Suprapubic skin (tissue), 4 donors: ENCODE measurements at places on chromosomes 12 and 14.
A peak's percentile ranks its signal among the peaks of the same experiment; 100 is the strongest.

GRCh38 chr12:121803861-121804416 is at the start of gene SETD1B:
Gene SETD1B (plus strand): TSS chr12:121804009. CDS start chr12:121804738, 729 bp downstream.
- no peaks in the 10 kb centered on the region for H3K27me3 ChIP-seq
- peaks cover 15% of the 10 kb centered on the region for H3K36me3 ChIP-seq
- H3K27ac ChIP-seq: peak within 1 kb of the TSS; percentile 100
- peaks cover 34% of the 10 kb centered on the region for H3K4me1 ChIP-seq

- H3K27ac ChIP-seq: no peak overlapping the region
- H3K36me3 ChIP-seq: no peaks in the 10 kb centered on the region
- no peak overlapping the region for H3K4me3 ChIP-seq
- H3K4me1 ChIP-seq: no peaks in the 10 kb centered on the region
- H3K27me3 ChIP-seq: no peaks in the 10 kb centered on the region
- DNase-seq: no peak
Observed at GRCh38 chr12:126998747-126999285, 1268.2 kb upstream of the TMEM132C start.

DNA sequence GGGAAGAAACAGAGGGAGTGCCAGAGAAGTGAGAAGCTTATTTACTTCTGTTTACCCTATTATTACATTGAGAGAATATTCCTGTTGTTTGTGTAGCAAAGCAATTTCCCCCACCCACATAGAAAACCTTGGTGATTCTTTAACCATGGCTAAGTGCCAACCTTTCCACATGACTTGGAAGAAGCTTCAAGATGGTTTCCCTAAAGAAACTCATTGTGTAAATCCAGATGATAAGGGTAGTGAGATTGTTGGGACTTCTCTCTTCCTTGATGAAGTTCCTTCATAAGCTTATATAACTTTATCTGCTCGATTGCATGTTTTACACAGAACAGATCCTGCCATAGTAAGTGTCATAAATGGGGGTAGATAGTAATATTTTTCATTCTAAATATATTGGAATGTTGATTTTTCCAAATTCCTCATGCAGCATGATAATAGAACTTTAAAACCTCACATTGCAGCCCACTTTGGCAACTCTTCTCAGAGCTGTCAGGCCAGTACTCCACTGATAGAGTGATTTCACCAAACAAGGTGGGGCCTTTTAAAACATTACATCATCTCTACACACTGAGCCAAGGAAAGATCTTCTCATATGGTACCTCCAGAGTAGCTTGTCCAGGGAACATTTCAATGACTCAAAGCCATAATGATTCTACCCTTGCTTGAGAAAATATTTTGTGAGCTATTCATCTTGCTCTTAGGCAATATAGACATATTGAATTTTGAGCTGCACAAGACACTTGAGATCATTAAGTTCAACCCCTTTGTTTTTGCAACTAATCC is 47.8 kb upstream of the KIF21A start:
- no peaks in the 10 kb centered on the region for H3K4me1 ChIP-seq
- no peak for DNase-seq
- no peak overlapping the region for H3K4me3 ChIP-seq
- H3K36me3 ChIP-seq: no peaks in the 10 kb centered on the region
- H3K27ac ChIP-seq: no peak overlapping the region

- H3K27me3 ChIP-seq: peaks cover 1% of the 10 kb centered on the region
- no peaks in the 10 kb centered on the region for H3K4me1 ChIP-seq
- H3K36me3 ChIP-seq: no peaks in the 10 kb centered on the region
- no peak overlapping the region for H3K4me3 ChIP-seq
Observed at GRCh38 chr12:127272864-127273263, 994.1 kb upstream of the TMEM132C start.

DNA sequence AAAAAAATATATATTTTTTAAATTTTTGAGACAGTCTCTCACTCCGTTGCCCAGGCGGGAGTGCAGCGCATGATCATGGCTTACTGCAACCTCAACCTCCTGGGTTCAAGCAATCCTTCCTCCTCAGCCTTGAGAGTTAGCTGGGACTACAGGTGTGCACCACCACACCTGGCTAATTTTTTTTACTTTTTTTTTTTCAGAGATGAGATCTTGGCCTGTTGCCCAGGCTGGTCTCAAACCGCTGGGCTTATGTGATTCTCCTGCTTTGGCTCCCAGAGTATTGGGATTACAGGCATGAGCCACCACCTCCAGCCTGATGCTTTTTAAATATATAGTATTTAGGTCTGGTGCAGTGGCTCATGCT is 24.5 kb downstream of the MDM2 start:
- no peak overlapping the region for H3K27ac ChIP-seq
- no peak for DNase-seq
- H3K27me3 ChIP-seq: no peaks in the 10 kb centered on the region
- no peak overlapping the region for H3K4me3 ChIP-seq
- no peaks in the 10 kb centered on the region for H3K4me1 ChIP-seq

DNA sequence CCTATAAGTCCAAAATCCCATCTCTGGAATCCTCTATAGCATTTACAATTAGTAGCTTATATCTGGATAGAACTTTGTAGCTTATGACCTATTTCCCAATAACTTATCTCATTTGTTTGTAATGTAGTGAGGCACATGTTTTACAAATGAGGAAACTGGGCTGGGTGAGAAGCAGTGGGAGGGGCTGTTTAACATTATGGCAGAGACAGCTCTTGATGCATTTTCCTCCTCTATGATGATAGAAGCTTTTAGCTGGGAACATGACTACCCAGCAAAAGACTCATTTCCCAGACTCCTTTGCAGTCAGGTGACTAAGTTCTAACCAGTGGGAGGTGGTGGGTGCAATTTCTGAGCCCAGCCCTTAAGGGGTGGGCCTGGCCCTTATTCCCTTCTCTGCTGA is 179.7 kb downstream of the TTC8 start:
- H3K27me3 ChIP-seq: no peaks in the 10 kb centered on the region
- H3K36me3 ChIP-seq: no peaks in the 10 kb centered on the region
- H3K4me1 ChIP-seq: peaks cover 4% of the 10 kb centered on the region
- no peak for DNase-seq
- no peak overlapping the region for H3K27ac ChIP-seq
- no peak overlapping the region for H3K4me3 ChIP-seq

- DNase-seq: no peak
- no peak overlapping the region for H3K4me3 ChIP-seq
- H3K27ac ChIP-seq: no peak overlapping the region
- H3K36me3 ChIP-seq: no peaks in the 10 kb centered on the region
- peaks cover 14% of the 10 kb centered on the region for H3K4me1 ChIP-seq
Observed at GRCh38 chr14:89265234-89265633, 151.8 kb downstream of the FOXN3 start.

DNA sequence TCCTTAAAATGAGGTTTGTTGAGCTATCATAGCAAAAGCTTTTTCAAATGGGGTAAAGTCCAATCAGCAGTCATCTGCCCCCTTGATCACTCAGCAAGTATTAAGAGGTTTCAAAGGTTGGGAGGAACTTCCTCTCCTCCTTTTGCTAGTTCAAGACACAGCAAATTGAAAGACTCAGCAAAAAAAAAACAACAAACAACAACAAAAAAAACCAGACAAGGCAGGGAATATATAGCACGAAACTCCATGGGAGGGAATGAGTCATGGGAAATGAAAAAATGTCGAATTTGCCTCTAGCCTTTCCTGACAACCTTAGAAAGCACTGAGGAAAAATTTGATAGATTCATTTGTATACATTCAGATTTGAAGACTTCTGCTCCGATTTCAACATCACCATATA is 1.6 kb upstream of the SLC7A8 start:
- H3K27me3 ChIP-seq: peaks cover 4% of the 10 kb centered on the region
- peaks cover 28% of the 10 kb centered on the region for H3K4me1 ChIP-seq
- H3K27ac ChIP-seq: no peak overlapping the region

DNA sequence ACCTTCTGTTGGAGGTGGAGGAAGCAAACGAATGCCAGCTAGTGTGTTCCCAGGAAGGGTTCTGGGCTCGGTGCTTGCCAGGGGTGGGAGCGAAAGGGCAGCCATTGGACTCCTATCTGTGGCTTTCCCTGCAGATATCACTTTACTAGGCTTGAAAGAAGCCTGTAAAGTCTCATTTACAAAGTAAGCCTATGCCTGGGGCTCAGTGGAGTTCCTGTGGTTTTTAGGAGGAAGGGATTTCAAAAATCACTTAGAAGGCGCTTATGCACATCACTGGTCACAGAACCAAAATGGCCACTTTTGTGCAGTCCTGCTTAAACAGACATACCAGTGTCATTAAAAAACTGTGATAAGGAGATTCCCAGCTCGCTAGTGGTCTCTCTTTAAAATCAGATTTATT is 22.7 kb downstream of the CLMN start:
- peaks cover 1% of the 10 kb centered on the region for H3K4me1 ChIP-seq
- no peaks in the 10 kb centered on the region for H3K27me3 ChIP-seq

DNA sequence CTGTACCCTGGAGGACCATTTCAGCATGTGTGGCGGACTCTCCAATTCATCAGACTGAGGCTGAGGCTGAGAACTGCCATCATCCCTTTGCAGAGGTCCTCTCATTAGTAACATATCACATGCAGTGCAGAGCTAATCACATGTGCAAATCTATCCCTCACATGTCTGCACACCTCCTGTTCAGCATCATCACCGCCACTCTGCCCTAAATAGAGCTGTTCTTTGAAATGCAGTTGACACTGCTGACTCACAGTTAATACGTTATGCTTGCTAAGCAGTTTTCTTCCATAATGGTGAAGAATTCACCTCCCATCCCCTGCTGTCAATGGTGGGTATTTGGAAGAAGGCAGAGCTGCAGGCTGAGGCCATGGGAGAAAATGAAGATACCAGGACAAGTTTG is 85.0 kb upstream of the ANO2 start:
- H3K36me3 ChIP-seq: no peaks in the 10 kb centered on the region
- H3K27me3 ChIP-seq: no peaks in the 10 kb centered on the region
- DNase-seq: no peak
- H3K4me1 ChIP-seq: no peaks in the 10 kb centered on the region
- H3K4me3 ChIP-seq: no peak overlapping the region

GRCh38 chr14:104419865-104420505 is 159.6 kb upstream of the C14orf180 start:
- no peak overlapping the region for H3K27ac ChIP-seq
- no peaks in the 10 kb centered on the region for H3K36me3 ChIP-seq
- peaks cover 29% of the 10 kb centered on the region for H3K27me3 ChIP-seq
- peaks cover 4% of the 10 kb centered on the region for H3K4me1 ChIP-seq
- DNase-seq: no peak

DNA sequence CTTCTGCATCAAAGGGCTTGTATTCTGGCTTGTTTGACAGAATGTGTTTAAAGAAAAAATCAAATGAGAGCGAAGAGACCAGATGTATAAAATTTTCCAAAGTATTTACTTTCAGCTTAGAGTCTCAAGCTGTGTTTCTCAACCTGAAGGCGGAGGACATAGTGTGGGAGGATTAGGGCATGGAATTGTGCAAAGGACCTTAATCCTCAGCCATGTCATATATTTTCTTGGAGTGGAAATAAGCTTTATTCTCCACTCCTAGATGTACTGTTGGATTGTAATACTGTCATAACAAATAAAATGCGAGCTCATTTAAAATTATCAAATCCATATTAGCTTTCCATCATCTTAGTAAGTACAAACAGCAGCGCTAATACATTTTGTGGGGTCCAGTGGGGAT is 154.0 kb downstream of the PAH start:
- DNase-seq: no peak
- H3K4me3 ChIP-seq: no peak overlapping the region
- H3K4me1 ChIP-seq: no peaks in the 10 kb centered on the region
- no peaks in the 10 kb centered on the region for H3K36me3 ChIP-seq

DNA sequence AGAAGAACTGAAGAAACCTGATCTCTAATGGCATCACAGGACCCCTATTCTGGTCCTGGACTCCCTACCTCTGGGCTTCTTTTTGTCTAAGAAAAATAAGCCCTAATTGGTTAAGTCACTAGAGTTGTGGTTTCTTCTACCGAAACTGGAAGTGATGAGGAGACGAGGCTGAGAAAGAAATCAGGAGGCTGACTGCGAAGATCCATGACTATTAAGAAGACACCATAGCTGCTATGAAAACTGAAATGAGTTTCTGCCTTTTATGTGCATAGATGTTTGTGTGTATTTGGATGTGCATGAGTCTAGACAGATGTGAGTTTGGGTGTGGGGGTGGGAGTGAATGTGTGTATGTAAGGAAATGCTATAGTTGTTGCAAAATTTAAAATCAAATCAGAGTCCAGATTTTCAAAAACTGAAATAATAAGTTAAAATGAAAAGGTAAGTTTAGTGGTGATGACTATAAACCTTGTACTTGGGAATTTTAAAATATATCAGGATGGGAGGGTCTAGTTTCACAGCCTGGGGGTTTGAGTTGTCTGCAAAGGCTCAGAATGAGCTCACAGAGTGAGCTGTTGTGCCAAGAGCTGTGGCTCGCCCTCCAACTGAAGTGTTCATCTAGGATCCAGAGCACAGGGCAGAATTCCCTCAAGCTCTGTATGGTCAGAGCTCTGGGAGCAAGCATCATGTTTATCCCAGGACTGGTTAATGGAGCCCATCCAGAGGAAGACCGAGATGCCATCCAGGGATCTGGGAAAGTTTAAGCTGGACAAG is 94.9 kb downstream of the VCPKMT start:
- H3K4me1 ChIP-seq: peaks cover 34% of the 10 kb centered on the region
- no peaks in the 10 kb centered on the region for H3K27me3 ChIP-seq
- H3K4me3 ChIP-seq: no peak overlapping the region
- DNase-seq: no peak
- no peak overlapping the region for H3K27ac ChIP-seq

DNA sequence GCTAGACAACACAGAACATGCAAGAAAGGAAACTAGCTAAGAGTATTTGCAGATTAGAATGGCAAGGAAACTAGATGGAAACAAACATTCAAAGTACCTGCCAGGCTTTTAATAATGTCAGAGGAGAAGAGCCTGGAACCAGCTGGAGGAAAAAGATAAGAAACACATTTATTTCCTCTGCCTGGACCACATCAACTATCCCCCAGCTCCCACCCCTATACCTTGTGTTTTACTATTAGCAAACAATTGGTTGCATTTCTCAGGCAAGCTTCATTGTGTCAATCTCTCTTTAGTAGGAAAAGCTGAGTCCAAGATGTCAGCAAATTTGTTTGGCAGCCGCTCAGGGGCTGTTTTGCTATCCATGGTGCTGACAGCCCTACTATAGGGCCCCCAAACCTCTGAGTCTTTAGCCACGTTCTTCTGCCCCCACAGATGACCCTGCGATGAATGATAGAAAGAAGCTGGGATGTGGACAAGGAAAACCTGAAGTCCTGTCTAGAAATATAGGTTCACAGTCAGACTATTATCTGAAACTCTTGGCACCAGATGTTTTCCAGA is 11.6 kb upstream of the SYNDIG1L start:
- DNase-seq: no peak
- H3K4me1 ChIP-seq: no peaks in the 10 kb centered on the region
- no peak overlapping the region for H3K4me3 ChIP-seq
- no peaks in the 10 kb centered on the region for H3K36me3 ChIP-seq
- no peaks in the 10 kb centered on the region for H3K27me3 ChIP-seq

- no peaks in the 10 kb centered on the region for H3K36me3 ChIP-seq
- H3K4me1 ChIP-seq: no peaks in the 10 kb centered on the region
- no peak for DNase-seq
- no peak overlapping the region for H3K4me3 ChIP-seq
- no peak overlapping the region for H3K27ac ChIP-seq
- H3K27me3 ChIP-seq: no peaks in the 10 kb centered on the region
Observed at GRCh38 chr14:87816416-87816815, 176.6 kb downstream of the GALC start.

- H3K4me3 ChIP-seq: no peak overlapping the region
- H3K27me3 ChIP-seq: no peaks in the 10 kb centered on the region
- H3K36me3 ChIP-seq: no peaks in the 10 kb centered on the region
- no peak overlapping the region for H3K27ac ChIP-seq
- peaks cover 7% of the 10 kb centered on the region for H3K4me1 ChIP-seq
- DNase-seq: no peak
Observed at GRCh38 chr12:96902076-96902475, 5.0 kb upstream of the NEDD1 start.
